ENCODE measurements at places on chromosomes 2 and 18. TPM values are rescaled to one million over a fixed set of nuclear protein-coding genes. Genes with fewer than 3 reads are reported as not detected.

Gene IL36G
- not detected for total RNA-seq

Gene UGT1A5
- total RNA-seq, result not detected

Gene SPATA3
- total RNA-seq, result not detected

Gene CHRND
- not detected for total RNA-seq

Gene MTERF4
- 25.0 TPM for total RNA-seq

Gene WNT6
- total RNA-seq, result 2.9 TPM

Gene MAP3K19
- not detected for total RNA-seq

Gene CHPF
- total RNA-seq, result 67.8 TPM

Gene ATP6V1B1
- total RNA-seq, result not detected

Gene ASXL3
- total RNA-seq, result 1.2 TPM

Gene ACTG2
- total RNA-seq, result 4,013 TPM

Gene MYO7B
- not detected for total RNA-seq

GRCh38 chr2:240465268-240465764, 29.9 kb downstream of the GPC1 start:
- no peak overlapping the region for H3K4me3 ChIP-seq
- no peaks in the 10 kb centered on the region for H3K27me3 ChIP-seq
- peak; percentile 83 for DNase-seq
- H3K27ac ChIP-seq, result no peak overlapping the region

- H3K36me3 ChIP-seq, result no peaks in the 10 kb centered on the region
- no peak for DNase-seq
- peaks cover 27% of the 10 kb centered on the region for H3K4me1 ChIP-seq
- no peak overlapping the region for H3K4me3 ChIP-seq
- no peak overlapping the region for H3K27ac ChIP-seq
- H3K27me3 ChIP-seq, result no peaks in the 10 kb centered on the region
These were observed 40.2 kb downstream of the EFR3B start for GRCh38 chr2:25082002-25082622.

DNA sequence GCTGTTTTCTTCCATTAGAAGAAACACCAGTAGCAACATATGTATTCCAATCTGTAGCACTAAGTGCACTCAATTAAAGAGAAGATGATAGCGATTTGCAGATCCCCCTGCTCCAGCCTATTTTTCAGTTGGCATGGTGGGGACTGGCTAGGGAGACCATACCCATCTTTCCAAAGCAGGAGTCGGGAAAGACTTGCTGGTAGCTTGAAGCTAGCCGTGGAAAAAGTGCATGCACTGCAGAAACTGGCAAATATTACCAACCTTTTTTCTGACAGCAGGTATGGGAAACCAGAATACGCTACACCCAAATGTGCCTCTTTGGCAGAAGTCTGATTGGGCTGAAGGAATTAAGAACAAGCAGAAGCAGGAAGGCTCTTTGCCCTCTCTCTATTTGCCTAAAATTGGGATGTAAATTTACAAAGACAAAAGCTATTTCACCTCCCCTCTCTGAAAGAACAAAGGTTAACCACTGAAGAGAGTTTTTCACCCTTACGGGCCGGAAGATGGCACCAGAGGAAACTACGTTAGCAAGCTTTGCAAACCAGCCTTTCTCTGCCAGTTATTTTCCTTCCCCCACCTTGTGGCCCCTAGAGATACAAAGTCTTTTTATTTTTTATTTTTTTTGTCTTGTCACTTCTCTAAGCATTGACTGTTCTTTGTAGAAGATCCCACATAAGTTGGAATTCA, 273.1 kb downstream of the DLGAP1 start:
- no peaks in the 10 kb centered on the region for H3K36me3 ChIP-seq
- H3K4me1 ChIP-seq, result no peaks in the 10 kb centered on the region
- no peaks in the 10 kb centered on the region for H3K27me3 ChIP-seq
- H3K4me3 ChIP-seq, result no peak overlapping the region

DNA sequence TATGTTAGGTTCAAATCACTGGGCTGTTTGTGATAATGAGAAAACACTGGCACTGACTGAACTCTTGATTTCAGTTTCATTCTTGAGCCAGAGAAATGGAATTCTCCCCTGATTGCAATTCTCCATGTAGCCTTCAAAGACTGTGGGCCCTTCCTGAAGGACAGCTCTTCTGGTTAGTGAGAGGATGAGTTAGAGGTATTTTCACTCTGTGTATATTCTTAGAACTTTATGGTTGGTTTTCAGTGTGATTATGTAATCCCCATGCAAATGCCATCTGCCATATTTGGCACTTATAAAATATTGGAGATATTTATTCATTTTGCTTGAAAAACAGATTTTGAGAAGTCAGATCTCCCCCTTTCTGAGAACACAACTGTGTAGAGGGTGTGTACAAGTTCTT, 323.7 kb downstream of the SLC4A3 start:
- no peaks in the 10 kb centered on the region for H3K4me1 ChIP-seq
- DNase-seq, result no peak
- no peaks in the 10 kb centered on the region for H3K36me3 ChIP-seq
- H3K27ac ChIP-seq, result no peak overlapping the region
- H3K27me3 ChIP-seq, result no peaks in the 10 kb centered on the region

- H3K4me3 ChIP-seq, result peak overlapping the region; percentile 43
- no peak for DNase-seq
- H3K27me3 ChIP-seq, result no peaks in the 10 kb centered on the region
- no peak overlapping the region for H3K27ac ChIP-seq
These were observed 30.2 kb upstream of the SSB start for GRCh38 chr2:169768262-169768995.

DNA sequence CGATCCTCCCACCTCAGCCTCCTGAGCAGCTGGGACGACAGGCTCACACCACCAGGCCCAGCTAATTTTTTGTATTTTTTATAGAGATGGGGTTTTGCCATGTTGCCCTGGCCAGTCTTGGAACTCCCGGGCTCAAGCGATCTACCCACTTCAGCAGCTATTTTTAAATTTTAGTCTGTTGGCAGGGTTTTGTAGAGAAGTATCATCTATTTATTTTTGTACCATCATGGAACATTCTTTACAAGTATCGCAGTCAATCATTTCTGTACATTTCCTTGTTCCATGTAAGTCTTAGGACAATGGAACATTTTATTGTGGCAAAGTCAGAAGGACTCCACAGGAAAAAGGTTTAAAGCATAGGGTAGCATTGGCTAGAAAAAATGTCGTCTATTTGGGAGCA, 94.6 kb downstream of the UGGT1 start:
- H3K4me1 ChIP-seq, result peaks cover 25% of the 10 kb centered on the region
- H3K4me3 ChIP-seq, result no peak overlapping the region
- H3K27me3 ChIP-seq, result no peaks in the 10 kb centered on the region
- H3K36me3 ChIP-seq, result peaks cover 27% of the 10 kb centered on the region
- H3K27ac ChIP-seq, result peak overlapping the region; percentile 55
- no peak for DNase-seq

- H3K4me1 ChIP-seq, result peaks cover 16% of the 10 kb centered on the region
- no peak for DNase-seq
- no peaks in the 10 kb centered on the region for H3K36me3 ChIP-seq
- H3K27me3 ChIP-seq, result no peaks in the 10 kb centered on the region
- no peak overlapping the region for H3K4me3 ChIP-seq
These were observed 29.1 kb downstream of the EXOC6B start for GRCh38 chr2:72796766-72797165.

DNA sequence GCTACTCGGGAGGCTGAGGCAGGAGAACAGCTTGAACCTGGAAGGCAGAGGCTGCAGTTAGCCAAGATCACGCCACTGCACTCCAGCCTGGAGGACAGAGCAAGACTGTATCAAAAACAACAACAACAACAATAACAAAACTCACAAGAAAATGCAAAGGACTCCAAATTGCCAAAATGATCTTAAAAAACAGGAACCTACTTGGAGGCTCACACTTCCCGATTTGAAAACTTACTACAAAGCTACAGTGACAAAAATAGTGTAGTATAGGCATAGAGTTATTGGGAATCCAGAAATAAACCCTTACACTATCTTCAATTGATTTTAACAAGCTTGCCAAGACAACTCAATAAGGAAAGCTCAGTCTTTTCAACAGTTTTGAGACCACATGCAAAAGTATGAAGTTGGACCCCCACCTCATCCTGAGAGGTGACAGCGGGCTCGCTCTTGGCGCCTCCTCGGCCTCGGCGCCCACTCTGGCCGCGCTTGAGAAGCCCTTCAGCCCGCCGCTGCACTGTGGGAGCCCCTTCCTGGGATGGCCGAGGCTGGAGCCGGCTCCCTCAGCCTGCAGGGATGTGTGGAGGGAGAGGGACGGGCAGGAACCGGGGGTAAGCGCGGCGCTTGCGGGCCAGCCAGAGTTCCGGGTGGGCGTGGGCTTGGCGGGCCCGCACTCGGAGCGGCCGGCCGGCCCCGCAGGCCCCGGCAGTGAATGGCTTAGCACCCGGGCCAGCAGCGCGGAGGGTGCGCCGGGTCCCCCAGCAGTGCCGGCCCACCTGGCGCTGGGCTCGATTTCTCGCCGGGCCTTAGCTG, 18.3 kb upstream of the ACVR2A start:
- DNase-seq, result no peak
- no peak overlapping the region for H3K27ac ChIP-seq
- no peak overlapping the region for H3K4me3 ChIP-seq
- no peaks in the 10 kb centered on the region for H3K4me1 ChIP-seq
- H3K27me3 ChIP-seq, result no peaks in the 10 kb centered on the region

DNA sequence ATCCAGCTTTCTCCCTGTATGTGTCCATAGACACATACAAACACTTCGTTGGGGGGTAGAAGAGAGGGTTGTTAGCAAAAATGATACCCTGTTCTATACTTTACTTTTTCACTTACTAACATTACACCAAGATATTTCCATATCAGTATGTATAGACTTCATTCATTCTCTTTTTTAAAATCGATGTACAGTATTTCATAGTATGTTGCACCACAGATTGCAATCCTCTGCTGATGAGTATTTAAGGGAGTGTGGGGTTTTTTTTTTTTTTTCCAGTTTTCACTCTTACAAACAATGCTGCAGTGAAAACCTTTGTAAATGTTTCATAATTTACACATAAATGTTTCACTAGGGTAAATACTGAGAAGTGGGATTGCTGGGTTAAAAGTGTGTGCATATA, 402.3 kb downstream of the LRATD1 start:
- no peaks in the 10 kb centered on the region for H3K27me3 ChIP-seq
- no peak for DNase-seq
- H3K36me3 ChIP-seq, result no peaks in the 10 kb centered on the region
- H3K27ac ChIP-seq, result no peak overlapping the region
- no peak overlapping the region for H3K4me3 ChIP-seq

- no peaks in the 10 kb centered on the region for H3K27me3 ChIP-seq
- no peaks in the 10 kb centered on the region for H3K4me1 ChIP-seq
- H3K4me3 ChIP-seq, result no peak overlapping the region
- H3K27ac ChIP-seq, result no peak overlapping the region
These were observed 18.0 kb downstream of the LRPPRC start for GRCh38 chr2:43977677-43978375.

DNA sequence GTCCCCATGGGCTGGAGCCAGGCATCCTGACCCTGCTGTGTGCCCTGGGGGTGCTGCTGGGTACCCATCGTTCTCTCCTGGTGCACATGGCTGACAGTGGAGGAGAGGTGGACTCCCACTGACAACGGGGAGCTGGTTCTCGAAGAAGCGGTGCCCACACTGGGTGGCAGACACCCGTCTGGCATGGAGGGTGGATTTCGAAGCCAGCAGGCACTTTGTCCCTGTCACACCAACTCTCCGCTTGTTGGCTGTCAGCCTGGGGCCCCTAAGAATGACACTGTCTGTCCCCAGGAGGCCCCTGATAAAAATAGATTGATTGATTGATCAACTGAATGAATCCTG, 55.4 kb downstream of the RTP5 start:
- DNase-seq, result no peak
- no peak overlapping the region for H3K27ac ChIP-seq
- H3K4me3 ChIP-seq, result no peak overlapping the region
- H3K27me3 ChIP-seq, result no peaks in the 10 kb centered on the region
- no peaks in the 10 kb centered on the region for H3K4me1 ChIP-seq
- H3K36me3 ChIP-seq, result no peaks in the 10 kb centered on the region

- no peaks in the 10 kb centered on the region for H3K36me3 ChIP-seq
- H3K4me1 ChIP-seq, result no peaks in the 10 kb centered on the region
- no peak for DNase-seq
- no peak overlapping the region for H3K4me3 ChIP-seq
- no peaks in the 10 kb centered on the region for H3K27me3 ChIP-seq
These were observed 405.8 kb upstream of the FAM98A start for GRCh38 chr2:34004936-34005335.

- no peak for DNase-seq
- no peaks in the 10 kb centered on the region for H3K36me3 ChIP-seq
- H3K4me1 ChIP-seq, result no peaks in the 10 kb centered on the region
- no peak overlapping the region for H3K4me3 ChIP-seq
These were observed 697.1 kb upstream of the CELF4 start for GRCh38 chr18:38262661-38263060.

- no peaks in the 10 kb centered on the region for H3K27me3 ChIP-seq
- DNase-seq, result peak; percentile 75
- H3K4me3 ChIP-seq, result no peak overlapping the region
- peaks cover 10% of the 10 kb centered on the region for H3K4me1 ChIP-seq
- no peaks in the 10 kb centered on the region for H3K36me3 ChIP-seq
These were observed 49.3 kb downstream of the ACAA2 start for GRCh38 chr18:49764032-49764431.

- DNase-seq, result no peak
- no peak overlapping the region for H3K4me3 ChIP-seq
These were observed 22.3 kb downstream of the ZCCHC2 start for GRCh38 chr18:62545098-62545497.

DNA sequence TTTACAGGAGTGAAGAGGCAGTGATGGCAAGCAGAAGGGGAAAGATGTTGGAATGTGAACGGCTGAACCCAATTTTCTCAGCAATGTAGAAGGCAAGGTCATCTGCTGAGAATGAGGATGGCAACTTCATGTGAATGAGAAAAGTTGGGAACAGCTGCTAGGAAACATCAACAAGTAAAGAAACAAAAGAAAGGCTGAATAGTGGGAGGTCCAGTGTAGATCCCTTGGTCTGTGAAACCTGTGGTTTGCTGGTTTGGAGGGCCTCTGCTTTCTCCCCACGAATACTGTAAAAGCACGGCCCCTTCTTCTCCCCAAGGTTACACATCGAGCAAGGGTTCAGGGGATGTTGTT, 27.4 kb downstream of the MARCHF4 start:
- no peaks in the 10 kb centered on the region for H3K27me3 ChIP-seq
- no peaks in the 10 kb centered on the region for H3K36me3 ChIP-seq
- peaks cover 19% of the 10 kb centered on the region for H3K4me1 ChIP-seq
- H3K4me3 ChIP-seq, result no peak overlapping the region

DNA sequence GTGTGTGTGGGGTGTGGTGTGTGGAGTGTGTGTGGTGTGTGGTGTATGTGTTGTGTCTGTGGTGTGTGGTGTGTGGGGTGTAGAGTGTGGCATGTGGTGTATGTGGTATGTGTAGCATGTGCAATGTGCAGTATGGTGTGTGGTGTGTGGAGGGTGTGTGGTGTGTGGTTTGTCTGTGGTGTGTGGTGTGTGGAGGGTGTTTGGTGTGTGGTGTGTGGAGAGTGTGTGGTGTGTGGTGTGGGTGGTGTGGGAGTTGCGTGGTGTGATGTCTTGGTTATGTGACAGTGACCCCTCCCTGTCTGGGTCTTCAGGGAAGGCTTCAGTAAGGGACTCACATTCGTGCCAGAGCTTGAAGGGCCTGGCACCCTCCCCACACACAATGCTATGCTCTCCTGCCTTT, 718.2 kb upstream of the SOX11 start:
- H3K36me3 ChIP-seq, result no peaks in the 10 kb centered on the region
- H3K4me1 ChIP-seq, result no peaks in the 10 kb centered on the region
- H3K27ac ChIP-seq, result no peak overlapping the region
- no peak overlapping the region for H3K4me3 ChIP-seq
- no peaks in the 10 kb centered on the region for H3K27me3 ChIP-seq

GRCh38 chr18:78875016-78875777, 104.4 kb upstream of the SALL3 start:
- H3K27ac ChIP-seq, result no peak overlapping the region
- H3K4me1 ChIP-seq, result no peaks in the 10 kb centered on the region
- peak; percentile 80 for DNase-seq
- H3K4me3 ChIP-seq, result no peak overlapping the region
- no peaks in the 10 kb centered on the region for H3K36me3 ChIP-seq

GRCh38 chr2:38959938-38960608, 70.4 kb downstream of the ARHGEF33 start:
- H3K27me3 ChIP-seq, result no peaks in the 10 kb centered on the region
- DNase-seq, result no peak
- no peaks in the 10 kb centered on the region for H3K36me3 ChIP-seq
- peaks cover 13% of the 10 kb centered on the region for H3K4me1 ChIP-seq
- H3K27ac ChIP-seq, result no peak overlapping the region

All from esophagus muscularis mucosa (tissue), 4 donors.